ENCODE measurements at places on chromosomes 5 and 9.

DNA sequence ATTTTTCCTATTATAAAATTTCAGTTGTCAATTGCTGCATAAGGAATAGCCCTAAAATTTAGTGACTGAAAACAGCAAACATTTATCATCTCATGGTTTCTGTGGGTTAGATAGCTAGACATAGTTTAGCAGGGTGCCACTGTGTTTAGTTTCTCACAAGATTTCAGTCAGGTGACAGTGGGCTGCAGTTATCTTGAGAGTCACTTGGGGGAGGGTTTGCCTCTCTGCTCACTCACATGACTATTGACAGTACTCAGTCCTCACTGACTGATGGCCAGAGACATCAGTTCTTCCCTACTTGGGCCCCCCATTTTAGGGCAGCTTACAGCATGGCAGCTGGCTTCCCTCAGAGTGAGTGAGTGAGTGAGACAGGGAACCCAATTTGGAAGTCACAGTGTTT, 42.0 kb downstream of the PBX3 start:
- DNase-seq = no peak

GRCh38 chr5:82388181-82388580, 110.0 kb upstream of the RPS23 start:
- no peak for DNase-seq

DNA sequence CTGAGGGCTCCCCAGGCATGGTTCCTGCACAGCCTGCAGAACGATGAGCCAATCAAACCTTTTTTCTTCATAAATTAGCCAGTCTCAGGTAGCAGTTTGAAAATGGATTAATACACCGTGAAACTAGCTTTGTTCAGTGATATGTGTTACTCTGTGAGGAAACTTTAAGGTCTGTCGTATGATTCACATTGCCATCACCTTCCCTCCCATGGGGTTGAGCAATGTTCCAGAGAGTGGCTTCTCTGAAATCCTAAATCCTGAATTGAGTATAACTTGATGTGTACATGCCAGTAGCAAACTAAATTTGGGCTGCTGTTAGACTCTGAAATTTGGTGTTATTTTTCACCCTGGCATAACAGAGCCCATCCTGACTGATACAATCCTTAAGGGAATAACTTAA, 866.4 kb upstream of the C9orf72 start:
- no peak for DNase-seq

DNA sequence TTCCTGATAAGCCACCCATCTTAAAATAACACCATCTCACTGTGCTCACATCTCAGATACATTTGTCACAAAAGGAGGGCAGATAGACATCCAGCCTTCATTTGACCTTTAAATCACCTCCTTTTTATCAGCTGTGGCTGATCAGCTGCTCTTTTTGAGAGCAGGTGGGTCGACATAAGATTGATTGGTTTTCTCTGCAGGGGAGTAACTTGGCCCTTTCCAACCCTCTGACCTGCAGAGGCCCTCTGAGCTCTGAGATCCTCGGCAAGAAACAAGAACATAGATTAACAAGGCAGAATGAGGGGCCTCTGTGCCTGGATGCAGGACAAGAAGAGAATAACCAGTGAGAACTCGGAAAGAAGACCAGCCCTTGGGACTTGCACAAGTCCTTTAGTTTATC, 33.5 kb upstream of the GLRA1 start:
- no peak for DNase-seq

GRCh38 chr5:115079924-115080623, 89.6 kb downstream of the TRIM36 start:
- no peak for DNase-seq

DNA sequence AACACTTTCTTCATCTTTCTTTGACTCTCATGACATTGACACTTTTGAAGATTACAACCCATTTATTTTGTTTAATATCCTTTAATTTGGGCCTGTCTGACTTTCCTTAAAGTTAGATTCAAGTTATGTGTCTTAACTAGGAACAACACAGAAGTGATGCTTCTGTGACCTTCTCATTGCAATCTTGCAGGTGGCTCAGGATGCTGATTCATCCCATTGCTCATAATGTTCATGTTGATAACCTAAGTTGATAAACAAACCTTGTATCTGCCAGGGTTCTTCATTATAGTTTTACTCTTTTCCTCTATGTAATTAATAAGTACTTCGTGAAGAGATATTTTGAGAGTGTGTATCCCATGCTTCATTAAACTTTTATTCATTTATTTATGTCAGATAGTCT, 107.2 kb upstream of the SHB start:
- no peak for DNase-seq

- no peak for DNase-seq
Measured at GRCh38 chr5:76941442-76941841, 11.4 kb upstream of the CRHBP start.
